Smooth muscle cell of the brain vasculature (primary cell): ENCODE measurements at places on chromosomes 2 and 18.

DNA sequence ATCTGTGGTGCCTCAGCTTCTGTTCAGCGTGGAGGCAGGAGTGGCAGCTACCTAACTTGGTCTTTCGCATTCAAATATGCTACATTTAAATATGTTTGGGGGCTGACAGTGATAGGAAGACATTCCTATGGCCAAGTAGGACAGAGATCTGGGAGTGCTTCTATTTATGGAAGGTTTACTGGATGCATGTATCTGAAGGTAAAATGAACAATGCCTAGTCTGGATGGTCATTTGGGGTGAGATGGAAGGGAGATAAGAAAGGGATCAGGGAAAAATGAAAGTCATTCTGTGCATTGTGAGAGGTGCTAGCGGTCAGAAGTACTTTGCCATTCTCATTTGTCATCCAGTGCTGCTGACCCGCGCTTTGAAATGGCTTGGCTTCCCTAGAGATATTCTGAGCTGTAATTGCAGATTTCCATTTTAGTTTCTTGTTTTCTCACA is 300.9 kb upstream of the FBXO11 start:
- no peak for DNase-seq

DNA sequence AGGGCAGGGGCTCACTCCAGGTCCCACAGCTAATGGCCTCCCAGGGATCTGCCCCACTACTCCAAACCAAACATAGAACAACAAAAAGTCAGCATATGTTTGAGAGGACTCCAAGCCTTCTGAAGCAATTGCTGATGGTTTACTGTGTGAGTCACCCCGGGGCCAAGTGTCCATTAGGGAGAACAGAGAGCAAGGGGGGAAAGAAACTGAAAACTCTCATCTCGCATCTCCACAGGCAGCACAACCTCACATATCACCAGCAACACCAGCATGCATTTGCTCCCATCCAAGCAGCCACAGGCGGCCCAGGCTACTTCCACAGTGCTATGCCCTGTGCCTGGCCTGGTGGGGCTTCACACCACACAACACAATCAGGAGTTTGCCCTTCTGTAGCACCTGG is 39.1 kb downstream of the CYRIA start:
- peak; percentile 77 for DNase-seq

DNA sequence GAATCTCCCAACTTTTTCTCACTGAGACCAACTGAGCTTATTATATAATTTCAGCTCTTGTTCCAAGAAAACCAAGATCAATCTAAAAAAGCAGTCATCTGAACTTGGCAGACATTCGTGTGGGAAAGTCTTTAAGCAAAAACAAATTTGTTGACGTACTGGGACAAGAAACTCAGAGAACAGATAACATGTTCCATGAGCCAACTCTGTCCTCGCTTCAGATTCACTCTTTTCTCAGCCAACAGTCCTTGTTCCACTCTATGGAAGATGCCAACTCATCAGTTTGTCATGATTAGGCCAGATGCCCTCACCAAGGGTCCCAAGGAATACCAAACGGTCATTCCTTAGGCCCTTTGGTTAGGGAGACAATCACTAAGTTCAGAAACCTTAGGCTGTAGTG is 224.2 kb upstream of the CTAGE1 start:
- no peak for DNase-seq

DNA sequence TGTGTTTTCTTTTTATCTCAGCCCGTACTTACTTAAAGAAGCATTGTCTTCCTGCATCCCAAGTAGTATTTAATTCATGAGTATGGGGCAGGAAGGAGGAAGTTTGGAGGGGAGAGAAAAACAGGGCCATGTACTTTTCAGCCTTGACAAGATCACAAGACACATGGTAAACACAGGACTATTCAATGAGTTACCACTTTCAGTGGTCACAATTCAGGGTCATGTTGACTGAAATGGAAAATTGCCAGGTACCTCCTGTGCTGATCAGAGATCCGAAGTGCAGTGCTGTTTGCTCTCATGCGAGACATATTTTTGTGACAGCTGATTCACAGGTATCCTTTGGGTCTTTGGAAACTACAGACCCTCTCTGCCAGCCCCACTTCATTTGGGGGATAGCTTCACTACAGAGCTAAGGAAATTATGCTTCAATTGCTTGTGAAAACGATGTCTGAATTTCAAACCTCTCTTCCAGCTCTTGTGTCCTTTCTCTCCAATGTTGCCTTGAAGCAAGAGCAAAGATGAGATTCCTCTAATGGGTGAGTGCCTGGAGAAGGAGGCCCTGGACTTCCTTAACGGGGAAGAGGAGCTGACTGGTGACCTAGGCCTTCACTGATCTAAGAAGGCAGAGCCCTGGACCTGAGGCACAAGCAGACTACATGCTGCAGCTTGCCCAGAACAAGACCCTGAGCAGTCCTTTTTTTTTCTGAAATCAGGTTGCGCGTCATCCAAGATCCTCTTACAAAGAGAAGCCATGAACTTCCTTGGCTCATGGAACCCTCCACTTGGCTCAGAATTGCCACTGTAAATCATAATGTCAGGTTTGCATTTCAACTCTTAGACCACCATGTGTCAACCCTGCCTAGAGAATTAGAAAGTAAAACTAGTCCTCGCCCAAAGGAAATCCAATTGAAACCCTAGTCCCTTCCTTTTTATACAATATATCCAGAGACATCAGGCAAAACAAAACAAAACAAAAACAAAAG is 44.1 kb downstream of the EVA1A start:
- DNase-seq: no peak
